Endodermal cell (in vitro differentiated cells): ENCODE measurements at places on chromosomes 3 and 15. TPM values are rescaled to one million over a fixed set of nuclear protein-coding genes. Genes with fewer than 3 reads are reported as not detected.
A peak's percentile ranks its signal among the peaks of the same experiment; 100 is the strongest.

DNA sequence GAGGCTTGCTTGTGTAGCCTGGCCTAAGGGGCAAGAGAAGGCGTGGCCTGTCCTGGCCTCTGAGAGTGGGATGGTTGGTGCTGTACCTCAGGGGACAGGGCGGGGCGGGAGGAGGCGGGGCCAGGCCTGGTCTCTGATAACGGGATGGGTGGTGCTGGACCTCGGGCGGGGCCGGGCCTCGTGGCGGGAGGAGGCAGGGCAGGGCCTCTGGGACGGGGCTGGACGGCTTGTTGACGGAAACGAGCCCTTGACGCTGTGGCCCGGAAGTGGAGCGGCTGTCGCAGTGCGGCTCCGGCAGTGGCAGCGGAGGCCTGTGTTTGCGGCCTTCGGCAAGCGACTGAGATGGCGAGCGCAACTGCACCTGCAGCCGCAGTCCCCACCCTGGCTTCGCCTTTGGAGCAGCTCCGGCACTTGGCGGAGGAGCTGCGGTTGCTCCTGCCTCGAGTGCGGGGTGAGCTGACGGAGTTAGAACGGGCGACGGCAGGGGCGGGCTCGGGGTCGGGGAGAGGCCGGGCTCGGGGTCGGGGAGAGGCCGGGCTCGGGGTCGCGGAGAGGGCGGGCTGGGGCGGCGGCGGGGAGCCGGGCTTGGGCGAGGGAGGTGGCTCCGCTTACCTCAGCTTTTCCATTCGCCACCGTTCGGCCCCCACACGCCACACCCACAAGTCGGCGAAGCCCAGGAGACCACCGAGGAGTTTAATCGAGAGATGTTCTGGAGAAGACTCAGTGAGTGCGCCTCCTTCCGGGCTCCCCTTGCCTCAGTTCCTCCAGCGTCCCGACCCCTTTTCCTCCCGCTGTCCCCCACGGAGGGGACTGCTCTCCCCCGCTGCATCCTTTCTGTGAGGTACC is at the start of gene CCNDBP1:
Gene CCNDBP1 (plus strand): TSS at position 247 of the 846 bp plus-strand sequence. CDS start 96 bp downstream, at position 343.
- DNase-seq: peak; percentile 100

BRPF1 gene
- total RNA-seq: 27.0 and 28.5 TPM in 2 replicates

CHL1 gene
- 2.8 to 4.0 TPM (median 3.2 TPM) in 3 replicates for total RNA-seq

- DNase-seq: no peak
Measured at GRCh38 chr3:144843099-144843498, 871.5 kb downstream of the DIPK2A start.

- DNase-seq: no peak
Measured at GRCh38 chr3:31077826-31078225, 183.4 kb upstream of the GADL1 start.

DNA sequence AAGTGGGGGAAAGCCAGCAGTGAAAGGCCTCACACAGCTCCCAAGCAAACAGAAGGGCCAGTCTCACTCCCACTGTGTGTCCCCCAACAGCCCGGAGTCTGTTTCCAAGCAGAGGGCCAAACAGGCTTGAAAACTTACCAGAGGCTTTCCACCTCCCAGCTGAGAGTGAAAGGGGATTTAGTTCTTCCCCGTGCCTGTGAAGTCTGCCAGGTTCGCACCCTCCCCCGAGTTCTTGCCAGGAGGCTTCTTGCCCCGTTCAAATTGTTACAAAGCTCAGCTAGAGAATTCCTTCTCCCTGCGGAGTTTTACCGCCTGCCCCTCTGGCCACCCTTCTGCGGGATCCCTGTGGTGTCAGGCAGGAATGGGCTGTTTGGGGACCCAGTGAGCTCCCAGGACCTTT is 68.0 kb upstream of the WNT7A start:
- peak; percentile 81 for DNase-seq

- DNase-seq: no peak
Measured at GRCh38 chr3:14880447-14881106, 61.8 kb downstream of the FGD5 start.

FILIP1L gene
- 1.7 to 2.5 TPM (median 2.1 TPM) in 3 replicates for total RNA-seq
